GM06990 (cell line): ENCODE measurements at places on chromosomes 7 and 10.

DNA sequence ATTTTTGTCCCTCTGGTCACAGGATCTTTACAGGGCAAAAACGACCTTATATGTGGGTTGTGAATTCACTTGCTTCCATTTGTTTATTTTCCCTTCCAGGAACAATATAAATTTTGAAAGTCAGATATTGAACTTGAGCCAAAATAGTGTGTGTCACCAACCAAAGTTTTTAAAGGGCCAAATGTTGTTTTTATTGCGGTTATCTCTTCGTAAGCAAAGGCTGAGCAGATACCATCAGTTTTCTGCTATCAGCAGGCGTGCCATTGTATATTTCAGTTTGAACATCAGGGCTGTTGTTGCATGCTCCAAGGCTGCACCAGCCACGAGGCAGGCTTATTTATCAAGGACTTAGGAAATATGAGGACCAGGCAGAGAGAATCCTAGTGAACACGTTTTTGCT lies 160.3 kb downstream of the PAXIP1 start:
- DNase-seq: no peak

DNA sequence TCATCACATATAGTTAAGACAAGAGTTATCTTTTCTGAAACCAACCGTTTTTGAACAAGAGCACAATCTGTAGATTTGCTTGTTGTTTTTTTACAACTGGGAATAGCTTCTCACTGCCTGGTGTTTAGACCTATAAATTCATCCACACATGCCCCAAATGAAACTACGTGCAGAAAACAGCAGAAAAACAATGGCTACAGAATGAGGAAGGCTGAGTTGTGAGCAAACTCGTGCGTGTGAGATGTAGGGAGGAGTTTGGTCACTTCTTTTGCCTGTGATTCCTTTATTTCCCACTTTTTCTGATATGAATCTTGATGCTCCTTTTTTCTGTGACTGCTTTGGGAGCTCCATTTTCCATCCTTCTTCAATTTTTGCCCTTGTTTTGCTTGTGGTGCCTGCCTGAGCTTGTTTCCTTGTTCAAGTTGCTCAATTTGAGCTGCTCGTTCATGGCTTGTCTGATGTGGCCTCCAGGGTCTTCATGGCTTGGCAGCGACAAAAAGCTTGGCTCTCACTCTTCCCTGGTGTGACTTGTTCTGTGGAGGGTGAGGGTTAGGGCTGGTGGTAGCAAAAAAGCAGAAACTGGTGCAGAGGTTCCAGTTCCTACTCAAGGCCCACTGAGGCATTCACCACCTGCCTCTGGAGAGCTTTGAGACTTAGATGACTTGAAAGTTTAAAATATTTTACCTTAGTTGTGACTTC lies 76.9 kb downstream of the ZNF365 start:
- DNase-seq: no peak

GRCh38 chr10:30011396-30011795 lies 48.0 kb downstream of the JCAD start:
- no peak for DNase-seq

DNA sequence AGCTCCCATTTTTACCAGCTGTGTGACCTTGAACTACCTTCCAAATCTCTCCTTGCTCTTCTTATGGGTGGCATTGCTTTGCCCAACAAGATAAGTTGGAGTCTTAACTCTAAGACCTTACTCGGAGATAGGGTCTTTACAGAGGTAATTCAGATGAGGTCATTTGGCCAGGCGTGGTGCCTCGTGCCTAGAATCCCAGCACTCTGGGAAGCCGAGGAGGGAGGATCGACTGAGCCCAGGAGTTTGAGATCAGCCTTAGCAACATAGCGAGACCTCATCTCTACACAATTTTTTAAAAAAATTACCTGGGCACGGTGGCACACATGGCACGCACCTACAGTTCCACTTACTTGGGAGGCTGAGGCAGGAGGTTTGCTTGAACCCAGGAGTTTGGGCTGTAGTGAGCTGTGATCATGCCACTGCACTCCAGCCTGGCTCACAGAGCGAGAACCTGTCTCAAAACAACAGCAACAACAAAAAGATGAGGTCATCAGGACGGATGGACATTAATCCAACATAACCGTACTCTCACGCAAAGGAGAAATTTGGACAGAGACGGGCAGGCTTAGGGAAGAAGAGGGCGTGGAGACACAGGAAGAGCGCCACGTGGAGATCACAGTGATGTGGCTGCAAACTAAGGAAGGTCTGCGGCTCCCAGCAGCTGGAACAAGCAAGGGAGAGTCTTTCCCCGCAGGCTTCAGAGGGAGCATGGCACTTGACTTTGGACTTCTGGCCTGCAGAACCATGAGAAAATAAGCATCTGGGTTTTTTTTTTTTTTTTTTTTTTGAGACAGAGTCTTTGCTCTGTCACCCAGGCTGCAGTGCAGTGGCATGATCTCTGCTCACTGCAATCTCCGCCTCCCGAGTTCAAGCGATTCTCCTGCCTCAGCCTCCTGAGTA lies 122.3 kb upstream of the CARD11 start:
- no peak for DNase-seq

DNA sequence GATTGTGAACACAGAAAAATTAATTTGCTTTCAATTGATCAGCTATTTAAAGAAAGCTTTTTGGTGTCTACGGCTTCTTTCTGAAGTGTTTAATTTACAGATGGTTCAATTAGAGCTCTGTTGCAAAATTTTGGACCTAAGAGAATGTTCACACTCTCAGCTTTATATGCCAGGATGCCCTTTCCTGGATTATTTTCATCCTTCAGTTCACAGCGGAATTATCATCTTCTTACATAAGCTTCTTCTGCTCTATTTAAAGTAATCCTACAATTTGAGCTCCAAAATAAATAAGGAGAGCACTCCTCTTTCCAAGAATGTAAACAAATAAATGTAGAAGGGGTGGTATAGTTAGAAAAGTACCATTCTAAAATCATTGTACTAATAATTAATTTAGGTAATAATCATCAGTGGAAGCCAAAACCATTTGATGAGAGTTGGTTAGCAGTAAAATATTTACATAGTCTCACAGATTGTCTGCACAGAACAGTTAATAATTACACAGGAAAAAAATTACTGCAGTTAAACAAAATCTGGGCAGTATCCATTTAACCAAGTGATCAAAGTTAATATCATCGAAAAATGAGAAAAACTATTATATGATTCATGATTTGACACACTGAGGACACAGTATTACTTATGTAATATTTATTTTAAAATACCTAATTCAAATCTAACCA lies 298.0 kb upstream of the TMEM229A start:
- DNase-seq: no peak

- no peak for DNase-seq
Measured at GRCh38 chr10:114252092-114252491, 13.0 kb downstream of the VWA2 start.

DNA sequence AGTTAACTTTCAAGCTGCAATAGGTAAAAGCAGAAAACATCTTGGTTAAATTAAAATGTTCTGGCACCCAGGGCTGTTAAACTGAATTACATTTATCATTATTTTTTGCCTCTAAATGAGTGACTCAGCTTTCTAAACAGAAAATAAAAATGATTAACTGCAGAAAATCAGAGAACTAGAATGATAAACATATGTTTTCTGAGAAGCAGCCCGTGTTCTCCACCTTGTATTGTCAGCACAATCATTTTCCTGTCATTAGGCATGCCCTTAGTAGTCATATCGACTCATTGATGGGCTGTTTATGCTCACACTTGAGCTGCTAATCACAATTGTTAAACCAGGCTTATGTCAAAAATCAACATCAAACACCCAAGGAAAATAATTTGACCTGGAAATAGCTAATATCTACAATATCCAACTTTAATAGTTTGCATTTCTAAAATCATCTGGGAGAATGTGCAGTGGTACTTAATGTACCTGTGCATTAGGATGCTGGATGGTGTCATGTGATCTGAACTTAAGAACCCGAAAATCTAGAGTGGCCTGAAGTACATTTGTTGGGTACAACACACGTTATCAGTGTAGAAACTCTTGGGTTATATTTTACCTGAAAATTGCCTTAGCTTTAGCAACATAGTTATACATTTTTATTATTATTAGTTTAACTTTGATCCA lies 2.3 kb downstream of the MDFIC start:
- no peak for DNase-seq

- no peak for DNase-seq
Measured at GRCh38 chr10:126199221-126199998, 188.9 kb downstream of the ADAM12 start.

GRCh38 chr7:115724400-115725056 lies 306.0 kb downstream of the TFEC start:
- DNase-seq: no peak

DNA sequence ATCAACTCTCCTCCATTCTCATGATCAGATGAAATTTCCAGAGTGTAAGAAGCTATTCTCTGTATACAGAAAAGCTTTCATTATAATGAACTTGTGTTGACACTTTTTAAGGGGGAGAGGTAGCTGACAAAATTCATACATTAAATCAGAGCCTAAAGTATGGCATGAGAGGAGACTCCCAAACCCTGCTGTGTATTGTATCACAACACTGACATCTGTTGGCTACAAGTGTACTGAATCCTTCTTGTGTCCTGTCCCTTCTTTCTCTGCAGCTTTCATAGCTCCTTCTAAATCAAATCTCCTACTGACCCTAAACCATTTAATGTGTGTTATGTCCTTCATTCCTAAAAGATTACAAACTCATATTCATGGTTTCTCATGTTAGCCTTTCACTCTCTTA lies 70.9 kb downstream of the GCC1 start:
- no peak for DNase-seq

GRCh38 chr7:52764492-52765169 lies 270.8 kb upstream of the POM121L12 start:
- DNase-seq: no peak

DNA sequence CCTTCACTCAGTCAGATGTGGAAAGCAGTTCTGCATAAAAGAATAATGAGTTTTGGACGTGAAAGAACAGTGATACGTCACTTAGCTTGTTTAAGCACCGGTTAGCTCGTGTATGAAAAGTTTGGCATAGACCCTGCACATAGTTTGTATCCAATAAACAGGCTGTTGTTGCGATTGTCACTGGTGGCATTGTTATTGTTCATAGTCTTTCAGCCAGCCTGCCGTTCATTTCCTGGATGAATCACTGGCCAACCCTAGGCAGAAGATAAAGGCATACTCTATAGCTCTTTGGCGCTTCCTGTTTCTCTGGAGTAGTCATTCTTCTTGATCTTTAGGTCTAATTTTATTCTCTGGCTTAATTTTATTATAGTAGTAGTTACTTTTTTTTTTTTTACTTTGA lies 57.8 kb upstream of the ANKRD30A start:
- no peak for DNase-seq

DNA sequence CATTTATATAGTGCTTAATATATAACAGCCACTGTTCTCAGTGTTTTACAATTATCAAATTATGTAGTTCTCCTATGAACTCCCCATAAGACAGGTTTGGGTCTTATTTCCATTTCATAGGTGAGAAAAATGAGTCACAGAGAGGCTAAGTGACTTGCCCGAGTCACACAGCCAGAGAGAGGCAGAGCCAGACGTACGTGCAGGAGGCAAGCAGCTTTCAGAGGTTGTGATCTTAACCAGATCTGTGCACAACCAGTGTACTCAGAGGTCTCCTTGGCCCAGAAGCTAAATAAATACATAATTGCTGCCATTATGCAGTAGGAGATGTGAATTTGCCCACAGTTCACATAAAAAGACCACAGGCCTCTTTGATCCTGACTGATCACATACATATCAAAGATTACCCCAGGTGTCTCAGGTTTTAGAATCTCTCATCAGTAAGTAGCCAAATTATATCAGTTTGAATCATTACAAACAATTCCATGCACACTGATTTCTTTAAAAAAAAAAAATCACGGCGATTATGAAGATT lies 304.7 kb upstream of the AOAH start:
- DNase-seq: no peak
